OCI-M1 (cell line): ENCODE measurements at places on chromosomes 3 and 15.

DNA sequence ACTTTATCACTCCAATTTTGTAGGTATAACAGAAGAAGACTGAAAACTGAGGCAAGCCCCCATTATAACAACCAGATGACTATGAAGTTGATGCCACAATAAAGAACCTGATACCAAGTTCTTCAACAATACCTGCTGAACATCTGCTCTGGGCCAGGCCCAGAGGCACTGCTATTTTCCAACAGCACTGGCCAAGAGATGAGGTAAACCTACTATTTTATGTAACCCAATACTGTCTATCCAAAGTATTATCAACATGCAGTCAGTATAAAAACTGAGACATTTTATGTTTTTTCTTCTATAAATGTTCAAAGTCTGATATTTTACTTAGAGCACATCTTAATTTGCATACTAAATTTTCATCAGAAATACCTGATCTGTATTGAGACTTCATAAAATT, 6.1 kb downstream of the SPG11 start:
- no peak for DNase-seq

DNA sequence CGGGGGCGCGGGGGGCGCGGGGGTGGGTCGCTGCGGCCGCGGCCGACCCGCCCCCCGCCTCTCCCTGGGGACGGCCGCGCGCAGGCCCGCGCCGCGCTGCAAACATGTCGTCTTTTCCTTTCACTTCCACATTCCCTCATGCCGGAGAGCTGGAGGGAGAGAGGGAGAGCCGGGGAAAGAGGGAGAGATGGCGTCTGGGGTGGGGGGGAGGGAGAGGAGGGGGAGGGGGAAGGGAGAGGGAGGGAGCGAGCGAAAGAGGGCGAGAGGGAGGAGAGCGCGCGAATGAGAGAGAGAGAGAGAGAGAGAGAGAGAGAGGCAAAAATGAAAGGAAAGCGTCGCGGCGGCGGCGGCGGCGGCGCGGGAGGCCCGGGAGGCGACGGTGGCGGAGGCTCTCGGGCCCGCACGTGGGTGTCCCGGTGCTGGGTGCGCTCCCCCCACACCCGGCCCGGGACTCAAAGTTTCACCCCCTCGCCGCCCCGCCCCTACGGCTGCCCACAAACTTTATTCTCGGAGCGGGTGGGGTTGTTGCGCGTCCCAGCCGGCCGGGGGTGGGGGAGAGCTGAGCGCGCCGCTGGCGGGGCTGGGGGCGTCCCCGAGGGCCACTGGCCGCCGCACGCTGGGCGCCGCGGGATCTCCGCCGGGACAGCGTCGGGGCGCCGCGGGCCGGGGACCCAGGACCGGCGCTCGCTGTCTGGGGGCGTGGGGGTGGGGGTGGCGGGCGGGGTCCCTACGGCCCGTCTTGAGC, 731 bp downstream of the ZNF710 start:
- DNase-seq: peak; percentile 55

DNA sequence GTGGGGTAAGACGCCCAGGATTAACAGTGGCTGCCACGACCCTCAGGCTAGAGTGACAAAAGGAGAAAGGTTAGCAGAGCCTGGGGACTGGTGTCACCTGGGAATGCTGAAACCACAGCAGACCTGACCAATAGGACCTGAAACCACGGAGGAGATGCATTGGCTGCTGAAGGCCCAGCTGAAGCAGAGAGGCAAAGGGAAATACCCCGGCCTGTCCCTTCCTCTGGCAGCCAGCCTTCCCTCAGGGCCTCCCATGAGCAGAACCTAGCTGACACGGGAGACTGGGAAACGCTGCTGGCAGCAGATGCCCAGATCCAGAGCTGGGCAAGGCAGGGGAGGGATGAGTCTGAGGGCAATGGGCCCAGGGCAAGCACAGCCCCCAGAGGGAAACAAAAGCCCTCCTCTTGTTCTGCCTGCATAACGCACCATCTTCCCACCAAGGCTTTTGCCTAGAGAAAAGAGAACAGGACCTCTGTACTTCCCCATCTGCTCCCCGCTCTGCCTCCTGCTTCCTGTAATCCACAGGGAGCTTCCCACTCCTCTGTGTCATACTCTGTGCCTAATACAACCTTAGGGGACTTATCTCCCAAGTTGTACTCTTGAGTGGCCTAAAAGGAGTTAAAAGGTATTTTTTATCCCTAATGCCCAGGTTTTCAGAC, 216.2 kb downstream of the ABHD5 start:
- no peak for DNase-seq

DNA sequence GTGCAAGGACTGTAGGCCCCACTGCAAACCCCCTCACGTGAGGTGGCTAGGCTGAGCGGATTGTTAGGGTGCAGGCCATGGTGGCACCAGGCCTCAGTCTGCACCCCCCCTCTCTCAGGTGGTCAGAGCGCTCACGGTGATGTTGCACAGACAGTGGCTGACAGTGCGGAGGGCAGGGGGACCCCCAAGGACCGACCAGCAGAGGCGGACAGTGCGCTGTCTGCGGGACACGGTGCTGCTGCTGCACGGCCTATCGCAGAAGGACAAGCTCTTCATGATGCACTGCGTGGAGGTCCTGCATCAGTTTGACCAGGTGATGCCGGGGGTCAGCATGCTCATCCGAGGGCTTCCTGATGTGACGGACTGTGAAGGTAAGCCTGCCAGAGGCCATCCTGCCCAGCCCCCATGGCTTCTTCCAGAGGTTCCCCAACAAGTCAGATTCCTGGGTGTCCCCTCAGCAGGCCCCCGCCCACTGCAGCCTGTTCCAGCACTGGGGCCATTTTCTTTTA, 18.2 kb downstream of the ATRIP start:
- DNase-seq: no peak

- DNase-seq: peak; percentile 39
Measured at GRCh38 chr3:128195369-128195768, 42.1 kb downstream of the EEFSEC start.

DNA sequence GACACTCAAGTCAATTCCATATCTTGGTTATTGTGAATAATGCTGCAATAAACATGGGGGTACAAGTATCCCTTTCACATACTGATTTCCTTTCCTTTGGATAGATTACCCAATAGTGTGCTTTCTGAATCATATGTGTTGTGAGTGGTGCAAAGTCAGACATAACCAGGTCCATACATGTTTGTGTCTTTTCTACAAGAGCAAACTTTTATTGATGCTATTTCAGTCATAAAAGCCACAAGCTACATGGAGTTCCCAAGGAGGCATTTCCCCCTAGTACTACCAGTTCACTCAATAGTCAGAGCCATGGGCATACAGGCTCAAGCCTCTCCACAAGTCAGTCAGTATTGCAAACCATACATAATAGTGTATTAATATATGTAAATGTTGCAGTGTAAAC, 10.1 kb downstream of the CEP63 start:
- no peak for DNase-seq

GRCh38 chr3:150079029-150079739, 108.5 kb upstream of the PFN2 start:
- DNase-seq: no peak

DNA sequence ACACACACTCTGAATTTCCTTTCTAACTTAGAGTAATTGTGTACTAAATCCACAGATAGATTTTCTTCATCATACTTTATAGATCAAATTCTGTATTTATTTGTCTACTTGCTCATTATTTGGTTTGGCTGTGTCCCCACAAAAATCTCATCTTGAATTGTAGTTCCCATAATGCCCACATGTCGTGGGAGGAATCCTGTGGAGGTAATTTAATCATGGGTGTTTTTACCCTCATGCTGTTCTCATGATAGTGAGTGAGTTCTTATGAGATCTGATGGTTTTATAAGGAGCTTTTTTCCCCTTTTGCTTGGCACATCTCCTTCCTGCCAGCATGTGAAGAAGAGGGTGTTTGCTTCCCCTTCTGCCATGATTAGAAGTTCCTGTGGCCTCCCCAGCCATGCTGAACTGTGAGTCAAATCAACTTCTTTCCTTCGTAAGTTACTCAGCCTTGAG, 198.3 kb upstream of the TGFBR2 start:
- no peak for DNase-seq

DNA sequence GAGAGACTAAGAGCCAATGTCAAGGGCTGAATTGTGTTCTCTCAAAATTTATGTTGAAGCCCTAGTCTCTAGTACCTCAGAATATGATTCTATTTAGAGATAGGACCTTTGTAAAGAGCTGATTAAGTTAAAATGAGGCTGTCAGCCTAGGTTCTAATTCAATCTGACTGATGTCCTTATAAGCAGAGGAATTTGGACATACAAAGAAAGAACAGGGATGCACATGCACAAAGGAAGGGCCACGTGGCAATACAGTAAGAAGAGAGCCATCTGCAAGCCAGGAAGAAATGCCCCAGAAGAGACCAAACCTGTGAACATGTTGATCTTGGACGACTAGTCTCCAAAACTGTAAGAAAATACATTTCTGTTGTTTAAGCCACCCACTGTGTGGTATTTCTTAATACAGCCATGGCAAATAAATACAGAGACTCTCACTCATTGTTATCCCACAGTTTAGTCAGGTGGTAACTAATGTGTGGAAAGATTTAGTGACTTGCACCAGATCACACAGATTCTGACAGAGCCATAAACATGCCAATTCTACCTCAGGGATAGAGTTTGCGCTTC, 652.2 kb downstream of the NAALADL2 start:
- no peak for DNase-seq

DNA sequence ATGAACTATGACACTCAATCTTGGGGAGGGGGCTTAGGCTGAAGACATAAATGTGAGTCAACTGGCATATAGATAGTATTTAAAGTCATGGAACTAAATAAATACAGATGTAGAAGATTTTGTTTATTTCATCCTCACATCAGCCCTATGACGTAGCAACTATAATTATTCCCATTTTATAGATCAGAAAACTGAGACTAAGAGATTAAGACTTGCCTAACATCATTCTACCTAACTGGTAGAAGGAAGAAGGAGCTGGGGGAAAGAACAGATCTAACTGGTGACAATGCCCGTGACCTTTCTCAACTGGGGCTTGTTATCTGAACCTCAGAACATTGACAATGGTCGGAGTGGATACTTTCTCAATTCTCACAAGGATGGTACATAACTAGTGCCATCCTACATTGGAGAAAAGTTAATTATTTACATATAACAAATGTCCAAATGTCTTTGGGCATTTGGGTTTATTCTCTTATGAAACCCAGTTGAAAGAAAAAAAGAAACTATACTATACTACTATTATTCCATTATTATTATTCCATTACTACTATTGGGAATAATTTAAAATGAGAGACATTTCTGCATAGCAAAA, 10.4 kb downstream of the HERC1 start:
- no peak for DNase-seq

DNA sequence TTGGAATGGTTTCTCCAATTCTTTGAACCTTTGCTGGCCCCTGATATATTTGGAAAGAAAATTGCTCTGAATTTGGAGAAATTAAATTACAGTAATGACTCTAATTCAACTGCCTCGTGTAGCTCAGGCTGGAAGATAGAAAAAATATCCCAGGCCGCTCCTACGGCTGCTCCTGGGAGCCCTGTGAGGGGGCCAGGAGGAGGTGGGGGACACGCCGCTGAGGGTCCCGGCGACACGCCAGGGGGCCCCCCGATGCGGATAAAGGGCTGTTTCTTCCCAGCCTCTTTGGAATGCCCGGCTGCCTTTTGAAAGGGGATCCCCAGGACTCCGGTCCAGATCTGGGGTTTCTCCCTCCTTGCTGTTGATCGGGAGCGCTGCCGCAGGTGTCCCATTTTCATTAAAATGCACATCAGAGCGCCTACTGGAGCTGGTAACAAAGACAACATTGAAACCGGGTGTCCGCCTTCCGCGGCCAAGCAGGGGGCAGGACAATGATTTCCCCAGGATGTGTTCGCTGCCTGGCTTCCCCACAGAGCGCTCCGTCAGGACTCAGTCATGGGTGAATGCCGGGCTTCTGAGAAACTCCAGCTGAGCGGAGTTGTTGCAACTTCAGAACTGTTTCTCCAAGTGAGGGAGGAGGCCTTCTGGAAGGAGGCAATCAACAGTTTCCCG, 200.1 kb upstream of the KBTBD8 start:
- no peak for DNase-seq

DNA sequence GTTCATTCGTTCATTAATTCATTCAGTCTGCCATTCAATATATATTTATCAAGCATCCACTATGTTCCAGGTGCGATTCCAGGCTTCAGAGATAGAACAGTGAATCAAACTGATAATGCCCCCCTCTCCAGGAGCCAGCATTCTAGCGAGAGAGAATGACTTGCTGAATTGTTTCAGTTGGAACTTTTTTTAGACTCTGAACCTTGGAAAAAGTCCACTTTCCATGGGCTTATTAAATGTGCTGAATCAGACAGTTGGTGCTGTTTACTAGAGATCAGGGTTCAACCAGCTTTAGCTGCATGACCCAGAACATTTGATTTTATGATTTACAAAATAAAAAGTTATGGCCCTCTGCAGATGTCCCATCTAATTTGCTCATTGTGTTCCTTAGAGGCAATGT, 213.2 kb downstream of the THSD4 start:
- DNase-seq: no peak

DNA sequence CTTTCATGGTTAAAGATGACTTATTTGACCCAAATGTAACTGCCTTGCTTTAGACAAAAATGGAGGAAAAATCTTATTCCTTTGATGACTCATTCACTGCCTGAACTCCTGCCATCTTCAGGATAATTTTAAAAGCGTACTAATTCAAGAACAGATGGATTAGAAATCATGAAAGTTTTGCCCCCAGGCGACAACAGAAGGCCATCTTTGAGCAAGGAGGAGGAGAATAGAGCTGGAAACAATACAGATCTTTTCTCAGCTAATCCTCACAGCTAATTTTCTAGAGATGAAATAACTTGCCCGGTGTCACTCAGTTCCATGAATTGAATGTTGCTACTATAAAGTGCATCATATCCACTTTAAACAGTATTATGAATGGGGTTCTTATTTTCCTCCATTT, 324.7 kb upstream of the RARB start:
- DNase-seq: no peak

DNA sequence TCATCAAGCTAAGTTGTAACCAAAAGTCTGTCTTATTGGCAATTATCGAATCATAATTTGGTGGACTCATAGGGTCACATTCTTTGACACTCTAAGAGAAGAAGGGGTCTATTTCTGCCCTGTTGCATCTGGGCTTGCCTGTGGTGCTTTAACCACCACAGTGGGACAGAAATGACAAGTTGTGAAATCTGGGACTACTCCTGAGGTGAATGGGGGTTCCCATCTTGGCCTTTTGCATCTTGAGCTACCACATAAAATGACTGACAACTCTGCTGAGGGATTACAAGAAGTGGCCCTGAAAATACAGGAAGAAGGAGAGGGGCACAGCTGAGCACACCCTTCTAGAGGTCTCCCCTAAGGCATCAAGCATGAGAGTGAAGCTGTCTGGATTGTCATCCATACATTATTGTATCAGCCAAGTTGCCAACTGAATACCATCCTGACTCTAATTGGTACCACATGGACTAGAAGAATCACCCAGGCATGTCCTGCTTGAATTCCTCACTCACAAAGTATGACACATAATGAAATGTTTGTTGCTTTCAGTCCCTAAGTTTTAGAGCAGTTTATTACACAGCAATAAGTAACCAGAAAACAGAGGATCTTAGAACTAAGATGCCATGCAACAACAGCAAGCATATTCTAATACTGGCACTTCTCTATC, 306.5 kb downstream of the ROBO1 start:
- no peak for DNase-seq

- peak; percentile 15 for DNase-seq
Measured at GRCh38 chr3:20160230-20160629, 25.8 kb downstream of the SGO1 start.
